ENCODE measurements at places on chromosomes 11 and 22. TPM values are rescaled to one million over a fixed set of nuclear protein-coding genes. Genes with fewer than 3 reads are reported as not detected.

GRCh38 chr22:25922141-25922540, 180.2 kb downstream of the MYO18B start:
- DNase-seq = no peak
- H3K27me3 ChIP-seq = peaks cover 7% of the 10 kb centered on the region
- no peak overlapping the region for H3K4me3 ChIP-seq
- H3K27ac ChIP-seq = no peak overlapping the region

GRCh38 chr11:22432291-22433093, 94.3 kb downstream of the SLC17A6 start:
- H3K4me3 ChIP-seq = no peak overlapping the region
- H3K27me3 ChIP-seq = no peaks in the 10 kb centered on the region
- no peak for DNase-seq
- H3K4me1 ChIP-seq = no peaks in the 10 kb centered on the region

DNA sequence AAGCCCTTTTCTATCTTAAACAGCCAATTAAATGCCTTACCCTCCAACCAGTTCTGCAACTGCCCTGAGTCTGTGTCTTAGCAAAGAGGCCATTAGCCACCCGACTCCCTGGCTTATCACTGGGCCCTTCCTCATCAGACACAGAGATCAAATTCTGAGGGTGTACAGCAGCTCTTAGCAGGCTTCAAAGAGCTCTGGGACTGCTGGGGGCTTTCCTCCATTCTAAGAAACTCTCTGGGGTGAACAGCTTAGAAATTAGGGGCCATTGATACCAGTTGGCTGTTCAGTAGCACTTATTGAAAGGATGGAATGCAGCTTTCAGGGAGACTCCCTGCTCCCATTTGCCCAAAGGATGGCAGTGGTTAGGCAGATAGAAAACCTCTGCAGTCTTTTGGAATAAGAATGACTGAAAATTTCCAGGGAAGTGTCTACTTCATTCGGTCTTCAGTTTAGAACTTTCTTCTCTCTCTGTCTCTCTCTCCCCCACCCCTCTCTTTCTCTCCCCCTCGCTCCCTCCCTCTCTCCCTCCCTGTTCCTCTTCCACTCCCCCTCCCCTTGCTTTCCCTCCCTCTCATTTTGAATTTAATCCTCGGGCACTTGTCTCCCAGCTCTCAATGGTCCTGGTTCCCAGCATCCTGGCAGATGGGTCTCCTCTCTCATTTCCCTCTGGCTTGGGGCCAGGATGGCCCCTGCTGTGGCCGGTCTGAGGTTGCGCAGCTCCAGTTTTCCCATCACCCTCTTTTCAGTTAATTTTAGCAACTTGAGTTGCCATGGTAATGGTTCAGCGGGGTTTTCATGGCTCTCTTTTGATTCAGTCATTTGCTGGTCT, 76.4 kb downstream of the COMMD9 start:
- H3K4me1 ChIP-seq = no peaks in the 10 kb centered on the region
- DNase-seq = no peak
- no peak overlapping the region for H3K27ac ChIP-seq

GRCh38 chr11:31806186-31806927, 4.8 kb downstream of the PAX6 start:
- peaks cover 85% of the 10 kb centered on the region for H3K27me3 ChIP-seq
- no peaks in the 10 kb centered on the region for H3K36me3 ChIP-seq
- DNase-seq = no peak
- no peak overlapping the region for H3K4me3 ChIP-seq
- no peak overlapping the region for H3K27ac ChIP-seq
- peaks cover 36% of the 10 kb centered on the region for H3K4me1 ChIP-seq

- H3K36me3 ChIP-seq = no peaks in the 10 kb centered on the region
- DNase-seq = no peak
- no peak overlapping the region for H3K27ac ChIP-seq
- H3K4me3 ChIP-seq = no peak overlapping the region
- no peaks in the 10 kb centered on the region for H3K4me1 ChIP-seq
- H3K27me3 ChIP-seq = no peaks in the 10 kb centered on the region
Observed at GRCh38 chr11:104812103-104812788, 86.0 kb downstream of the CASP12 start.

GRCh38 chr11:12109591-12110196, 696 bp upstream of the MICAL2 start:
- H3K4me1 ChIP-seq = peaks cover 17% of the 10 kb centered on the region
- H3K27ac ChIP-seq = peak overlapping the region; percentile 24
- DNase-seq = no peak
- no peaks in the 10 kb centered on the region for H3K36me3 ChIP-seq
- peak overlapping the region; percentile 68 for H3K4me3 ChIP-seq

DNA sequence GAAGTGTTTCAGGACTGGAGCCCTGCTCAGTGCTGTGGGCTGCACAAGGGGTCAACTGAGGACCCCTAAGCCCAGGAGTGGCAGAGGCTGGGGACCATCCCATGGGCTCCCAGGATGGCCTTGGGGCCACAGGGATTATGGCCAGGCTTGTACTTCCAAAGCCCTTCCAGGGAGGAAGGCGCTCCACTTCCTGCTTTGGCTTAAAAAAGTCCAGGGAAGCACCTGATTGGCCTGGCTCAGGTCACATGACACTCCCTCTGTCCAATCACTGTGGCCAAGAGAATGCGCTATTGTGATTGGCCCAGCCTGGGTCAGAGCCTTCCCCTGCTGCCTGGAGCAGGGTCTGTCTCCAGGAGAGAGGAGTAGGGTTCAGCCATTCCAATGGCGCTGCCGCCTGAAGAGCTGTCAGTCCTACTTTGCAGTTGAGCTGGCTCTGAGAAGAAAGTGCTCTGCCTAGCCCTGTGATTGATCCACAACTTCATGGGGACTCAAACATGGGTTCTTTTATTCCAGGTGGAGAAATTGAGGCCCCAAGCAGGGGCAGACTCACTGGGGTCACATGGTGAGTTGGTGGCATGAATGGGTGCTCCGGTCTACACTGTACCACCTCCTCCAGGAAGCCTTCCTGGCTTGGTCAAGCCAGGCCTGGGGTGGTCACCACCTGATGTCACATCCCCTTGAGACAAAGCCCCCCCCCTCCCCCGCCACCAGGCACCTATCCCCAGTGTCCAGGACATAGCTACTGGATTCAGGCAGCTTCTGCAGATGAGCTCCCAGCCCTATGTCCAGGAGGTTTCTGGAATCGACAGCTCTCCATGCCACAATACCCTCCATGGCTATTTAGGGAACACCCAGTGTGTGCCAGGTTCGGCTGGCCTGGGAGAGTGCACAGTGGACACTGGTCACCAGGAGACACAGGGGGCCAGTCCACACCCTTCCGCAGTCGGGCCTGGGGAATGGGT, 48.2 kb downstream of the RTN4R start:
- no peaks in the 10 kb centered on the region for H3K36me3 ChIP-seq
- peaks cover 10% of the 10 kb centered on the region for H3K27me3 ChIP-seq
- H3K4me3 ChIP-seq = no peak overlapping the region
- no peak for DNase-seq
- no peak overlapping the region for H3K27ac ChIP-seq

DNA sequence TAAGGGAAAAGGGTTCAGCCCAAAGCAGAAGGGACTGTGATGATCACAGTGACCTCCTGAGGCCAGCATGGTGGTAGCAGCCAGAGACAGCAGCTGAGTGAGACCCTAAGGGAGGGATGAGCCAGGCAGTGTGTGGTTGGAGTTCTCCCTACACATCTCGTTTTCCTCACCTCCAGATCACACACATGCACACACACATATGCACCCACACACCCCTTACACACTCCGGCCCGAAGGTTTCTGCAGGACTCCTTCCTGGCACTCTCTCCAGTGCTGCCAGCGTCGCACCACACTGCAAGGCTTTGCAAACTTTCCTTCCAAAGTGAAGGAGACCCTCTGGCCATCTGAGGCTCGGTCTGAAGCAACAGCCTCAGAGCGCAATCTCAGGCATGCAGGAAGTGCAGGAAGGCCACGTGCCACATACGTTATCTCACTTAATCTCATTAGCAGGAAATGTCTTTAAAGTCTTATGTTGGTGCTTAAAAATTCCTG, 26.9 kb upstream of the TP53I11 start:
- H3K36me3 ChIP-seq = no peaks in the 10 kb centered on the region
- no peak for DNase-seq
- no peaks in the 10 kb centered on the region for H3K27me3 ChIP-seq
- H3K27ac ChIP-seq = no peak overlapping the region
- peaks cover 47% of the 10 kb centered on the region for H3K4me1 ChIP-seq

GRCh38 chr22:38841211-38841610, 2.6 kb downstream of the NPTXR start:
- H3K27ac ChIP-seq = no peak overlapping the region
- H3K4me1 ChIP-seq = peaks cover 20% of the 10 kb centered on the region
- no peak overlapping the region for H3K4me3 ChIP-seq
- no peak for DNase-seq
- no peaks in the 10 kb centered on the region for H3K27me3 ChIP-seq

DNA sequence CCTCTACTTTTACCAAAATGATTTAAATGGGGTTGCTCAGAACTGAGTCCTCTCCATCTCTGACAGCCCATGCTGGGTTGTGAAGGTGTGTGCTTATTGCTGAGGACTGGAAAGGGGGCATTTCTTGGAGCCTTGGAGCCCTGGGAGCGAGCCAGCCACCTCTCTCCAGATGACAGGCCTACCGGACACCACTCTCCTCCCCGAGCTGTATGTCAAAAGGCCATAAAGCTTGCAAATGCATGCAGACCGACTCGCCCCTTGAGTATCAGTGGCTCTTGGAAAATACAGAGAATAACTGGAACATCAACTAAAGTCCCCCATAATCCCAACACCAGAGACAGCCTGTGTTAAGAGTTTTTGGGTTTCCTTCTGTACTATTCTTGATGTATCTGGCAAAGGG, 67.9 kb upstream of the PITPNB start:
- no peak overlapping the region for H3K4me3 ChIP-seq
- H3K27ac ChIP-seq = no peak overlapping the region
- no peak for DNase-seq

DNA sequence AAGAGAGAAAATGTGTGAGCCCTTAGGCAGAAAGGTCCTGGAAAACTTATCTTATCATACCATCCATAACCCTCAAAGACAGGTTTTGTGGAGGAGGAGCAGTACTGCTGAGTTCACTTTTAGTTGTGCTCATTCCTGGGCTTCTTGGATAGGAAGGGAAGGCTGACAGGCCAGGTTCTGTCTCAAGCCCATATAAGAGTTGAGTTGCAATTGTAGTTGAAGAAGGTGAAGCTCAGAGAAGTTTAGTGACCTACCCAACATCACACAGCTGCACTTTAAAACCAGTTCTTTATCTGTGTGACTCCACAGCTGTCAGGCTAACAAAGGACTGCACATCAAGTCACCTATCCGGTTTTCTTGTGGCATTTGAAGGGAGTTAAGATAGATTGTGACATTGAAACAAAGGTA, 13.0 kb downstream of the TEAD1 start:
- no peak overlapping the region for H3K27ac ChIP-seq
- H3K36me3 ChIP-seq = no peaks in the 10 kb centered on the region
- no peaks in the 10 kb centered on the region for H3K4me1 ChIP-seq
- no peaks in the 10 kb centered on the region for H3K27me3 ChIP-seq
- H3K4me3 ChIP-seq = no peak overlapping the region
- DNase-seq = no peak

OR10A6 gene
- total RNA-seq = not detected

CENPM gene
- 77.5 TPM for total RNA-seq

UPB1 gene
- total RNA-seq = not detected

CHKA gene
- 11.6 TPM for total RNA-seq

SLC25A18 gene
- not detected for total RNA-seq

PLEKHB1 gene
- total RNA-seq = 9.1 TPM

Measured in CD8-positive, alpha-beta memory T cell (primary cell).